Activated naive CD4-positive, alpha-beta T cell (primary cell): ENCODE measurements at places on chromosomes 4 and X.

DNA sequence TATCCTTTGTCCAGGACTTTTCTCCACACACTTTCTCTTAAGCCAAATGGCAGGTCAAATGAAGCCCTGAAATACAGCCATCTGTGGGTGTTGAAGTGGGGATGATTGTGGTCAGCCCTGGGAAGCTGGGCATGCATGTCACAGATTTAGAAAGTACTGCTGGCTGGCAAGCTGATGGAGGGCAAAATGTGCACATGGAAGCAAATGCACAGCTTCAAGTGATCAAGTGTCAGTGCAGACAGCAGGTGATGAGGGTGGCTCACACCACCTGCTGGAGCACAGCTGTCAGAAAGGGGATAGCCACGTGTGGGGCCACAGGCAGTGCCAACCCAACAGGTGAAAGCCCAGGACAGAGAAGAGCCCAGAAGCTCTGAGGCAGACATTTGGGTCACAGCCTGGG, 40.3 kb upstream of the ATXN3L start:
- DNase-seq: no peak

DNA sequence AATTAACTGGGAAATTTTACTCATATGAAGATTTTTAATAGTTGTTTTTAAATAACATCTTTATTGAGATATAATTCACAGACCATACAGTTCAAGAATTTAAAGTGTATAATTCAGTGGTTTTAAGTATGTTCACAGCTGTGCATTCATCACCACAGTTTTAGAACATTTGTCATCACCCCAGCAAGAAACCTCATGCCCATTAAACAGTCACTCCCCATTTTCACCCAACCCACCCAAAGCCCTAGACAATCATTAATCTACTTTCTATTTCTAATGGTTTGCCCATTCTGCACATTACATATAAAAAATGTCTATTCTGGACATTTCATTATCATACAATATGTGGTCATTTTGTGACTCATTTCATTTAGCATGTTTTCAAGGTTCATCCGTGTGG, 2.8 kb downstream of the UPRT start:
- DNase-seq: no peak

- DNase-seq: no peak
Measured at GRCh38 chr4:109389369-109390114, 44.1 kb upstream of the SEC24B start.

DNA sequence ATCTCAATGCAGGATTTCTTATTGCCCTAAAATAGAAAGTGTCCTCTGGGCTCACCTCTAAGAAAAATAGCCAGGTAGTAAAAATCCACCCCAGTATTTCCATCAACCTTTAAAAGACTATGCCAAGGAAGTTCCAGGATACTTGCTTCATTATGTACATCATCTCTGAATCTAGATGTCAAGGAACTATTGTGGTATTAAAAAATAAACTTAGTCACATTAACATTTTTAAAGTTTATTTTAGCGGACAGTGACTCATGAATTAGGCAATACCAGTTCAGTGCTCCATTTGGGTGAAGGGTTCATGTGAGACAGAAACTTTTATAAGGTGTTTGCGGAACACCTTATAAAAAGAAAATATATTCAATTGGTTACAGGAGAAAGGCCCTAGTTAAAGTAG, 209.2 kb downstream of the ADAM29 start:
- no peak for DNase-seq

DNA sequence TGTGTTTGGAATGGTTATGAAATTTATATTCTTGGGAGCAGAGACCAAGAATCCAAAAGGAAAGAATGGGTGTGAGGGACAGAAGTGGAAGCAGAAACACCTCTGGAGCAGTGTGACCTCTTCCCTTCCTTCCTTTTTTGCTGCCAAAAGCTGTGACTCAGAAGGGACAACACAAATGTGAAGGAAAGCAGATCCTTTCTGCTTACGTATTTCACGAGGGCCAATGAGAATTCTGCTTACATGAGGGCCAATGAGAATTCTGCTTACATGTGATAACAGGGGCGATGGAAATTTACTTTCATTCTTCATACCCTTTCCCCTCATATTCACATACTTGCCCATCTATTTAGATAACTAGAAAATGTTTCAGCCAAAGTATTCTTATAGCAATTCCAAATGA, 404.6 kb downstream of the PRDM5 start:
- DNase-seq: no peak

DNA sequence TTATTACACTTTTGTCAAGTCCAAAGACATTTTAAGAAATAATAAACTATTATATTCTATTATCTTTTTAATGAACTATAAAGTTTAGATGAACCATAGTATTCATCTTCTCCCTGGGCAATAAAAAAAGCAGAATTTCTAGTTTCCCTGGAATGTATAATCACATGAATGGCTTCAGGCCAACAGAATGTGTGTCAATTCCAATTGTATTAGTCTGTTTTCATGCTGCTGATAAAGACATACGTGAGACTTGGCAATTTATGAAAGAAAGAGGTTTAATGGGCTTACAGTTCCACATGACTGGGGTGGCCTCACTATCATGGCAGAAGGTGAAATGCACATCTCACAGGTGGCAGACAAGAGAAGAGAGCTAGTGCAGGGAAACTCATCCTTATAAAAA, 70.7 kb upstream of the ANXA10 start:
- DNase-seq: no peak

DNA sequence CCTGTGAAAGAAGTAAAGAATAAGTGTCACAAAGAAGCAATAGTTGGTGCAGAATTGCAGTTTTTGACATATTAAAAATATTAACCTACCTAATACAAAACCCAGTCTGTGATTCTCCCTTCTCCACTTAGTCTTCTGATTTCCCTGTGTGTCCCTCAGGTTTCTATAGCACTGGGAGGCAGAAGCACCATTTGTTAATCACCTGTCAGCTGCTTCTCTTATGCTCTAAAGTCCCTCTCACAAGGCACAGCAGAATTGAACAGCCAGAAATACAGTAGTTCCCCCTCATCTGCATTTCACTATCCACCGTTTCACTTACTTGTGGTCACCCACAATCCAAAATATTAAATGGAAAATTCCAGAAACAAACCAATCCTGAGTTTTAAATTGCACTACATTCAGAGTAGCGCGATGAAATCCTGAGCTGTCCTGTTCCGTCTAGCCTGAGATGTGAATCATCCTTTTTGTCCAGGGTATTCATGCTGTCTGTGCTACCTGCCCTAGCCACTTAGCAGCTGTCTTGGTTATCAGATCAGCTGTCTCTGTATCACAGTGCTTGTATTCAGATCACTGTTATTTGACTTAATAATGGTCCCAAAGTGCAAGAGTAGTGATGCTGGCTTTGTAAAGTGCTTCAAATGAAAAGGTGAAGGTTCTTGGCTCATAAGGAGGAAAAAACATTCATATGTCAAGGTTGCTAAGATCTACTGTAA, 984.1 kb upstream of the GRID2 start:
- no peak for DNase-seq

DNA sequence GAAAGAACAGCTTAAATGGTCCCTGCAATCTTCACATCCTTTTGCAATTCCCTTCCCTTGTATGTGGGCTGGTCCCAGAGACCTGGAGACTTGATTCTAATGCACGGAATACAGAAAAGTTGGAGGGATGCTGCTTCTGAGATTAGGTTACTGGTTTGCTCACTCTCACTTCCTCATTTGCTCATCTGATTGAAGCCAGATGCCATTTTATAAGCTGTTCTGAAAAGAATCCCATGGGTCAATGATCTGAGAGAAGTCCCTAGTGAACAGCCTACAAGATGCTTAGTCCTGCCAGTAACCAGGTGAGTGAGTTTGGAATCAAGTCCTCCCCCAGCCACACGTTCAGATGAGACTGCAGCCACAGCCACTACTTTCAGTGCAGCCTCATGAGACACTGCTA, 35.9 kb downstream of the MAGEA1 start:
- DNase-seq: no peak

- DNase-seq: no peak
Measured at GRCh38 chr4:163448540-163449203, 24.9 kb downstream of the TKTL2 start.

- DNase-seq: no peak
Measured at GRCh38 chr4:180106122-180106521, 2137.1 kb upstream of the TENM3 start.

- DNase-seq: no peak
Measured at GRCh38 chr4:111334361-111334760, 711.5 kb upstream of the PITX2 start.

- no peak for DNase-seq
Measured at GRCh38 chr4:76696109-76696508, 201.8 kb downstream of the SOWAHB start.

DNA sequence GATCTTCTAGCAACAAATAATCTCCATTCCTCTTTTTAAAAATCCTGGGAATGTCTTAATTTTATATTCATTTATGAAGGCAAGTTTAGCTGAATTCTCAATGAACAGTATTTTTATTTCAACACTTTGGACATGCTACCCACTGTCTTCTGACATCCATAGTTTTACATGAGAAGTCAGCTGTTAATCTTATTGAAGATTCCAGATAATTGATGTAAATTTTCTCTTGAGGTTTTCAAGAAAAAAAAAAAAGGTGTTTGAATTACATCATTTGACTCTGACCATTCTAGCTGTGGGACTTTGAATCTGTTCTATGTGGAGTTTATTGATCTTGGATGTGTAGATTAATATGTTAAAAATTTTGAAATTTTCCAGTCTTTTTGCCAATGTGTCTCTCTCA, 28.0 kb downstream of the PDHA2 start:
- no peak for DNase-seq

GRCh38 chr4:152374606-152375285, 161.1 kb downstream of the FBXW7 start:
- no peak for DNase-seq

- no peak for DNase-seq
Measured at GRCh38 chr4:70706516-70706915, 15.2 kb upstream of the RUFY3 start.

GRCh38 chr4:13174001-13174400, 310.1 kb downstream of the RAB28 start:
- no peak for DNase-seq

GRCh38 chrX:57137501-57137900, 304 bp upstream of the SPIN2A start:
- no peak for DNase-seq

DNA sequence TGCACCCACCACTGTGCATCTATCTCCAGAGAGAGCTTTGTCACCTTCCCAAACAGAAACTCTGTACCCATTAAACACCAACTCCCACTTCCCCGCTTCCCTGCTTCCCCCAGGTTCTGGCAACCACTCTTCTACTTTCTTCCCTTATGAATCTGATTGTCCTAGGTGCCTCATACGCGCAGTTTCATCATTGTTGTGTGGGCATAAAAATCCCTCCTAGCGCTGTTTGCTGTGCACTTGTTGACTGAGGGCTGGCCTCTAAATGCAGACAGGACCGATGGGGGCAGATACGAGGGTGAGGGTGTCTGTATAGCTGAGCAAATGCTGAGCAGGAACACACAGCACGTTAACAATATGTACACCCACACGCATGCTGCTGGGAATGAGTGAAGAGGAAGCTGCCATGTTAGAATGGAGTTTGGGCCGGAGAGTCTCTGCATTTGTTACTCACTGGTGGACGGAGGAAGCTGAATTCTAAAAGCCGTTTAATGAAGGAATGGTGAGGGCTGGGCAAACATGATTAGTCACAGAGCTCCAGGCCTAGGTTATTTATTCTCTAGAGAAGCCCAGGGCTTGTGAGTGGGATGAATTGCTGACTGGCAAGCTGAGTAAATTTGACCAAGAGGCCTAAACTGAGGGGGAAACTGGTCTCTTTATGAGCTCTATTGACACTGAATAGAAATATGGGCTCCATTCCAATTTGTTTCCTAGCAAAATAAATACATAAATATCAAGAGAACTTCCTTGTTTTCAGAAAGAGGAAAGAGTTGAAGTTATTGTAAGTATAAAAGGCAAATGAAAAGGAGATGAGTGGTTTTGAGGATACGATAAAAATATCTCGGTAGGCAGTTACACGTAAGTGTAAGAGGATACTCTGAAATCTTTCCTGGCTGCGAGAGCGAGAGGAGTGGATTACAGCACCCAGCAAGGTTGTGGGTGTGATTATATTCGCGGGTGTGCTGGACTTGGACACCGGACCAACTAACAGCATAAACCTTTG, 95.9 kb upstream of the RPS6KA3 start:
- no peak for DNase-seq

- DNase-seq: no peak
Measured at GRCh38 chr4:188154668-188155405, 15.6 kb downstream of the TRIML1 start.

- no peak for DNase-seq
Measured at GRCh38 chrX:139831675-139832456, 101.0 kb downstream of the ATP11C start.

GRCh38 chr4:142318280-142318679, 527.8 kb downstream of the INPP4B start:
- DNase-seq: no peak

DNA sequence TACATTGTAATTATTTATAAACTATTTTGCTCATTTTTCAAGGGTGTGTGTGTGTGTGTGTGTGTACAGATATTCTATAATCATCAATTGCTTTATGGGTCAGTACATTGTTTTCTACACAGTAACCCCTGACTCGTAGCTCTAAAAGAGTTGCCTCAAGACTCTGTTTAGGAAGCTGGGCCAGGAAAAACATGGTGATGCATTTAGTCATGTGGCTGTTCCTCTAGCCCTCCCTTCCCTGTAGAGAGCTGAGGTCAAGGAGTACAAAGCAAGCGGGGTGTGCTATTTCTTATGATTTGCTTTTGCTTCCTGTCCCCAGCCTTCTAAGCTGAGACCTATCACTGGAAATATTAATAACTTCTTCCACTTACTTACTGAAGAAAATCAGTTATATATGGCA, 34.8 kb upstream of the SPANXD start:
- no peak for DNase-seq

DNA sequence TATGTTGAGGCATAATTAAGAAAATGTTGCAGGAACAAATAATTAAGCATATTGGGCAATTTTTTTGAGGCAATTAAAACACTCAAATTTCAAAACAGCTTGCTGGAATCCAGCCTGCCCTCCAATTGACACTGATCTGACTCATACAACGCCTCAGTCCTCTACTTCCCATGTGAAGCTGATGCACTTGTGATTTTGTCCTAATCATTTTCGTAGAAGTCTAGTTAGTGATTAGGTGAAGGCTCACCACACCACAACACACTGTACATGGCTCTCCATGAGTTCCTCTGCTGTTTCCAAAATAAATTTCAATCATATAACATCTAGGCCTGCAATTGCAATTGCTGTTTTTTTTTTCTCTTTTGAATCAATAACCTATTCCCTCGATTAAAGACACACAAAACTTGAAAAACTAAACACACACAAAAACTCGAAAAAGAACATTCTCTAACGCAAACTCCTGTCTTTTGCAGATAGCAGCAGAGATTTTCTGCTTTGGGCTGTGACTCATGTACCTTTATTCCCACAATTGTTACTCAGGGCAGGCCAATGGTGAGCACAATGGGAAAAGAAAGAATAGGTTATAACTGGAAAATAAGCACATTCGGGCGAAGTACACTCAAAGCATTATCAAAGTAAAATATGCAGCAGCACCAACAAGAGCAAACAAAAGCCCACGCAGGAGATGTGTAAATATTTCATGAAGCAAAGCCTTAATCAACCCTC, 1.7 kb downstream of the GPRIN3 start:
- DNase-seq: no peak
